Mesenteric fat pad (tissue), 1 donor: ENCODE measurements at places on chromosomes 12 and 14. TPM values are rescaled to one million over a fixed set of nuclear protein-coding genes. Genes with fewer than 3 reads are reported as not detected.

GRCh38 chr14:34175574-34175973 is 224.7 kb upstream of the EGLN3 start:
- DNase-seq = no peak

GRCh38 chr12:83143950-83144349 is 457.2 kb downstream of the TMTC2 start:
- no peak for DNase-seq

- no peak for DNase-seq
These were observed 31.7 kb downstream of the TDG start for GRCh38 chr12:103997286-103997900.

GRCh38 chr14:49862089-49862673 is 9.6 kb upstream of the NEMF start:
- peak; percentile 93 for DNase-seq

- DNase-seq = peak; percentile 87
These were observed 35.7 kb downstream of the ADGRD1 start for GRCh38 chr12:130989391-130989790.

- DNase-seq = no peak
These were observed 86.6 kb upstream of the TRAF3 start for GRCh38 chr14:102690509-102691286.

DNA sequence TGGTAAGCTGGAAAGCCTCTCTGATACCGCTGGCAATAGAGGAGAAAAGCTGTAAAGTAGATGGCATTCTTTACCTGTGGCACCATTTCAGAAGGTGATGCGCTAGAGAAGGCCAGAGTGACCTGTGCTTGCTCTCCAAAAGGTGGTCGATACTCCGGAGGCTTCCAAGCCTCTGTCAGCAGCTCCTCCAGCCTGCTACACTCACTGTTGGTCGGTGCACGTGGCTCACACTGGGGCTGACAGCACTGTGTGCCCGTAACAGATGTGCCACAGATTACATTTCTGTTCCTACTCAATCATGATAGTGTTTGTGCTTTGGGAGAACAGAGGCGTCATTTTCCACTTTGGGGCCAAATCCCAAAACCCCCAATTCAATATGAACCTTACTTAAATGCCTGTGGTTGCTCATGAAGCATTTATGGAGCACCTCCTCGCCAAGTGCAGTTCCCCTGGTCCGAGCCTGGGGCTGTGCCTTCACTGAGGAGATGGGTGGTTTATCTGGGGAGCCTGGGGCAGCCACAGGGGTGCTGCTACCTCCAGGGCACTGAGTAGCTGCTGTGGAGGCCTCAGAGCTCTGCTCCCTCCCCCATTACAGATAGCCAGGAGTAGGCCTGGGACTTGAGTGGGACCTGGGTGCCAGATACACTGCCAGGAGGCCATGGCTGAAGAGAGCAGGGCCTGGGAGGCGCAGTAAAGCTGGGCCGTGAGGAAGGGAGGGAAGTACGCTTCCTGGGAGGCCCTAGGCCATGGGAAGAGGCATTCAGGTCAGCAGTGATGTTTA is 26.8 kb downstream of the CCNK start:
- peak; percentile 72 for DNase-seq

DNAJC22 gene
- total RNA-seq = not detected

BRF1 gene
- total RNA-seq = 34.9 TPM

DNA sequence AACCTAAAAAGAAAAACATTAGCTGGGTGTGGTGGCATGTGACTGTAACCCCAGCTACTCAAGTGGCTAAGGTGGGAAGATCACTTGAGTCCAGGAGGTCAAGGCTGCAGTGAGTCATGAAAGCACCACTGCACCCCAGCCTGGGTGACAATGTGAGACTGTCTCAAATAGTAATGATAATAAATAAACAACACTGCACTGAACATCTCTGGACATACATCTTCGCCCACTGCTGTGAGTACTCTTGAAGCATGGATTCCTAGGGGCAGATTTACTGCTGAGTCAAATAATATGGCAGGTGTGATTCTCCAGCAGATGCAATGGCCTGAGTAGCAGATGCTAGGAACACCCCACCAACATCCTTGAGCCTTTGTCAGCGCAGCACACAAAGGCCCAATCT is 23.6 kb downstream of the ABCB9 start:
- DNase-seq = no peak

DNA sequence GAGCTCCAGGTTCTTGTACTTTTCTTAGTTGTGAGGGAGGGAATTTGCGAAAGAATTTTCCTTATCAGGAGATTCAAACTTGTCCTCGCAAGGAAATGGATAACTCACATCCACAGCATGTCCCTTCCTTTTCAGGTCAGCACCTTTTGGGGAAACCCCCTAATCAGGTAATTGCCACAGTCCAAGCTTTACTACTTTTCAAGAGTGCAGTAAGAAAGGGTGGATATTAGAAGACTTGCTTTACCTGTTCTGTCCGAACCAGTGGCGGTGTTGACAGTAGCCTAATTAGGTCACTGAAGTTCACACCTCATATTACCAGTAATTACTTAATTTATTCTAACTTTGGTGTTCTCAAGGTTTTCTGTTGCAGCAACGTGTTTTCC is 6.7 kb upstream of the C12orf50 start:
- DNase-seq = no peak
